ENCODE measurements at places on chromosomes 16 and 17. TPM values are rescaled to one million over a fixed set of nuclear protein-coding genes. Genes with fewer than 3 reads are reported as not detected.

The KRTAP9-8 gene
- not detected for total RNA-seq

The DHODH gene
- 18.3 TPM for total RNA-seq

The EVPL gene
- total RNA-seq = 0.14 TPM

The KRTAP2-1 gene
- total RNA-seq = not detected

The DNAI2 gene
- total RNA-seq = 0.12 TPM

The TXNL4B gene
- 24.1 TPM for total RNA-seq

The ITGB4 gene
- 0.83 TPM for total RNA-seq

The SYNGR3 gene
- 5.7 TPM for total RNA-seq

The CHST5 gene
- not detected for total RNA-seq

The CCL14 gene
- total RNA-seq = not detected

The SLX4 gene
- total RNA-seq = 14.1 TPM

The HAP1 gene
- total RNA-seq = not detected

The CLEC18C gene
- 0.27 TPM for total RNA-seq

The TBC1D3I gene
- not detected for total RNA-seq

The LUC7L3 gene
- 120 TPM for total RNA-seq

The ABCA8 gene
- total RNA-seq = not detected

The CDH11 gene
- total RNA-seq = not detected

The MIEF2 gene
- 7.1 TPM for total RNA-seq

The RILP gene
- 1.1 TPM for total RNA-seq

The UNC45B gene
- 0.05 TPM for total RNA-seq

The ORC6 gene
- total RNA-seq = 61.9 TPM

The KRT12 gene
- not detected for total RNA-seq

The MT1X gene
- total RNA-seq = 57.9 TPM
